ENCODE measurements at places on chromosomes 11 and 22. TPM values are rescaled to one million over a fixed set of nuclear protein-coding genes. Genes with fewer than 3 reads are reported as not detected.

GRCh38 chr11:126624506-126624905 lies 269.0 kb downstream of the ST3GAL4 start:
- DNase-seq: no peak

DNA sequence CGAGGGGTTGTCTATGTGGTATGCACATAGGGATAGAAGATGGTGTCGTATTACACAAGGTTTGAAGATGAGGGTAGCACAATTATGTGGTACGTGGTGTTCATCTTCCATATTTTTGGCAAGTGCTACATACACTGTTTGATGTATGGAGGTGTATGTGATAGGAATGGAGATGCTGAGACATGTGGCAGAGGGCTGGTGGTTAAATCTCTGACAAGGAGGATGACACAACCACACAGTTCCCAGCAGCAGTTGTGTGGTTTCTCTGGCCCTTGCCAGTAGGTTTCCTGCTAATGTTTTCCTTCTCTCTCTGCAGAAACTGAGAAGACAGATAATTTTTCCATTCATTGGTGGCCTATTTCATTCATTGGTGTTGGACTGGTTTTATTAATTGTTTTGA lies 17.0 kb downstream of the NCR3LG1 start:
- no peak for DNase-seq

GRCh38 chr11:116731097-116731761 lies 41.6 kb downstream of the BUD13 start:
- peak; percentile 48 for DNase-seq

- DNase-seq: no peak
Observed at GRCh38 chr11:70071996-70072395, 6.1 kb upstream of the ANO1 start.

- no peak for DNase-seq
Observed at GRCh38 chr11:19946681-19947080, 213.6 kb downstream of the DBX1 start.

MPEG1 gene
- total RNA-seq: not detected

DNA sequence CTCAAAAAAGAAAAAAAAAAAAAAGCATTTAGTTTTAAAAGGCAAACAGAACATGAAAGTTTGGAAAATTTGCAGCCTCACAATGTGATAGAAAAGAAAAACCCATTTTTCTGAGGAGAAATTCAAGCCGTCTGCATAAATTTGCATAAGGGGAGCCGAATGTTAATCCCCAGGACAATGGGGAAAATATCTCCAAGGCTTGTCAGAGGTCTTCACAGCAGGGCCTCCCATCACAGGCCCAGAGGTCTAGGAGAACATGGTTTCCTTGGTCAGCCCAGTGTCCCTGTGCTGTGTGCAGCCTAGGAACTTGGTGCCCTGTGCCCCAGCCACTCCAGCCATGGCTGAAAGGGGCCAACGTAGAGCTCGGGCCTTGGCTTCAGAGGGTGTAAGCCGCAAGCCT lies 109.1 kb downstream of the TRIM44 start:
- DNase-seq: no peak

- no peak for DNase-seq
Observed at GRCh38 chr11:21113876-21114275, 444.5 kb downstream of the NELL1 start.

GRCh38 chr11:88544656-88545280 lies 207.2 kb upstream of the CTSC start:
- no peak for DNase-seq

- no peak for DNase-seq
Observed at GRCh38 chr22:42944409-42944808, 70.5 kb downstream of the PACSIN2 start.

BARX2 gene
- not detected for total RNA-seq

GRCh38 chr22:46192210-46192993 lies 42.1 kb downstream of the PPARA start:
- DNase-seq: no peak

- DNase-seq: no peak
Observed at GRCh38 chr11:82732734-82733443, 775 bp downstream of the FAM181B start.

DNA sequence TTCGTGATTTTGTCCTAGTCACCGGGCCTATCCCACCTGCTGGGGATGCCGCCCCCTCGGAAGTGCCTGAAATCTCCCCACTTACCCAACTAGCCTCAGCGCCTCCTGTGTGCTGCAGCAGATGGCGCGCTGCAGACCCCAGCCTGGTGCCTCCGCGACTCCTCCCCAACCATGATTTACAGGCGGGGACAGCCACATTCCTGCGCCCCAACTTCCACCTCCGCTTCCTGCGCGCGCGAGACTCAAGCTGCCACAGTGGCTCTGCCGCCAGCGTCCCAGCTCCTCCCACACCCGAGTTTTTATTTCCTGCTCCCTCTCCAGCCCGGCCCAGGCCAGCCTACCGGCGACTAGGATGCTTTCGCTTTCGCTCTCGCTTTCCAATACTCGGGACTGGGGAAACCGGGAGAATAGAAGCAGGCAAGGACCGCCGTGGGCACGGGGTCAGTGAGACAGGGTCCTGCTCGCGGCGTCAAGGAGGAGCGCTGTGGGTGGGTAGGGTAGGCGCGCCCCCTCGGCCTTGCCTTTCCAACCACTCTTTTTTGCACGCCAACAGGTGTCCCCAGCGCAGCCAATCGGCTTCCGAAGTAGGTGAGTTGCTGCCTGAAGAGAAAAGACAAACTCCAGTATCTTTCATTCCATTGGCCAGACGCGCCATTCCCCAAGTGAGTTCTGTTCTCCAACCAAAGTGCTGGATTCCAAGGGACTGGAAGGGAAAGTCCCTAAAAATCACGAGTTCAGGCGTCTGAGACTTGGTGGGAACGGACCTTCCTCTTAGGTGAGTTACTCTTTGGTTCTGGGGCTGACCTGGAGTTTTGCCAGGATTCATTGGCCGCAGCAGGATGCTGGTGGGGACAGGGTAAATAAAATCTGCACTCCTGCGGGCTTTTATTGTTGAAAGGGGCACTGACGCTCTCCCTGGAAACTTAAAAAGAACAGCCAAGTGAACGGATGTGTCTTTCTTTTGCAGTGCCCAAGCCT lies at the start of gene FAM111A:
Gene FAM111A, plus strand, starts transcription at position 327 of the 978 bp plus-strand sequence. CDS start 6,017 bp downstream, outside the sequence.
- peak; percentile 52 for DNase-seq

DNA sequence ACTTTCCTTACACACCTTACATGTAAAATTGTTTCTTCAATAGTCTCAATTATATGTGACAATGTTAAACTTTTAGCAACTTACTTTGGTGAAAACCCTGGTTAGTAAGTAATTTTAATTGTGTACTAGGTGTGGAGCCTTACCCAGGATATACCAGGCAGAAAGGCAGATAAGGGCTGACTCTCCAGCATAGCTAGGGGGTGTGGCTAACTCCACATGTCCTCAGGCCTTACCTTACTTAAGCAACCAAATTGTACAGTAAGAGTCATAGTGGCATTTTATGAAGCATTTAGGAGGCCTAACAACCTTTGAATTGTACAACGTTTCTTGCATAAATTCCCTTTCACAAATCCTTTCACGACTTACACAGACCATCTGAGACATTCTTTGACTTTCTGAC lies 118.2 kb upstream of the OR9Q1 start:
- no peak for DNase-seq

- no peak for DNase-seq
Observed at GRCh38 chr11:73198677-73199076, 19.4 kb upstream of the P2RY2 start.

DNA sequence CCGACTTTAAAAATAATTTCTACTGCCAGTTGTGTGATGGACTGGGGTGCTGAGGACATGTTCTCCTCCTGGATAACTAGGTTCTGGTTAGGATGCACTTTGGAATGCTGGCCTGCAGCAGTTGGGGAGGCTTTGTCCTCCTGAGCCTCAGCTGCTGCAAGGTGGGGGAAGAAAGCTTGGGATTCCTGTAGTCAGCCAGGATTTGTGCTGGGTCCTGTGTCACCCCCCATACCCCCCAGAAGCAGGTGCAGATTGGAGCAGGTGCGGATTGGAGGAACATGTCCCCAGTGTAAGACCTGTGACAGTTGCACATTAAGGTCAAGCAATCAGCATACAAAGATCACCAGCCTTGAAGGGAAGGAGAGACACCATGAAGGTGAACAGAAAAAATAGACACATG lies 51.1 kb downstream of the MED15 start:
- no peak for DNase-seq

DNA sequence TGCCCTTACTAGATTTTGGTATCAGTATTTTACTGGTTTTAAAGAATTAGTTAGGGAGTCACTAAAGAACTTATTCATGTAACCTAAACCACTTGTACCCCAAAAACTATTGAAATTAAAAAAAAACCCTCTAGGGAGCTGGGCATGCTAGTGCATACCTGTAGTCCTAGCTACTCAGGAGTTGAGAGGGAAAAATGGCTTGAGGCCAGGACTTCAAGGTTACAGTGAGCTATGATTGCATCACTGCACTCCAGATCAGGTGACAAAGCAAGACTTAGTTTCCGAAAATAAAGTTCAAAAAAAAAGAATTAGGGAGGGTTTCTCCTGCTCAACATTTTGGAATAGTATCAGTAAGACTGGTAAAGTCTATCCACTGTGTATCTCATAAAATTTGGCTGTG lies 364.4 kb upstream of the LUZP2 start:
- no peak for DNase-seq

MAML2 gene
- total RNA-seq: 20.5 TPM

GRCh38 chr11:87331273-87331672 lies 293.5 kb downstream of the TMEM135 start:
- no peak for DNase-seq

- DNase-seq: no peak
Observed at GRCh38 chr22:35212009-35212408, 45.3 kb upstream of the HMGXB4 start.

PCNX3 gene
- total RNA-seq: 58.9 TPM

DNA sequence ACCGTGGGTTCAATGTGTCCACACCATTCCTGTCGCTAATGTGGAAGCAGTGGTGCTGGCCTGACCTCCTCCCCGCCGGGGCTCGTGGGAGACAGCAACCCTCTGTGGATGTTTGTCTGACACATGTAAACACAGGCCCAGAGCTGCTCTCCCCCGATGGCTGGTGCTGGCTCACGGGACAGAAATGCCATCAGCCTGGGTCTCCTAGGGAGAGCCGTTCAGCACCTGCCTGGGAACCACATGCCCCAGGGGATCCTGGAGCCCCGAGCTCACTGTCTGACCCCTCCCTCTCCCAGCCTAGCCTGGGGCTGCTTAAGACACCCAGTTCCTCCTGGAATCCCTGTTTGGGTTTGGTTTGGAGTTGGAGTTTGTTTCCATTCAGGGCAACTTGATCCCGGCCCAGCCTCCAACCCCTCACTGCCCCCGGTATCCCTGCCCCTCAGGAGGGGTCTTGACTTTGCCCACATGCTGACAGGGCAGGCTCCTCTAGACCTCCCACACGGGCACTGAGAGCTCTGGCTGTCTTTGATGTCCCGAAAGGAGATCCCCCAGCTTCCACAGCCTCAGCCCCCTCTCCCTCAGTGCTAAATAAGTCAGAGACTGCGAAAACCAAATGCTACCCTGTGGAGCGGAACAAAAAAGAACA lies 50.9 kb upstream of the WNT11 start:
- no peak for DNase-seq

DNA sequence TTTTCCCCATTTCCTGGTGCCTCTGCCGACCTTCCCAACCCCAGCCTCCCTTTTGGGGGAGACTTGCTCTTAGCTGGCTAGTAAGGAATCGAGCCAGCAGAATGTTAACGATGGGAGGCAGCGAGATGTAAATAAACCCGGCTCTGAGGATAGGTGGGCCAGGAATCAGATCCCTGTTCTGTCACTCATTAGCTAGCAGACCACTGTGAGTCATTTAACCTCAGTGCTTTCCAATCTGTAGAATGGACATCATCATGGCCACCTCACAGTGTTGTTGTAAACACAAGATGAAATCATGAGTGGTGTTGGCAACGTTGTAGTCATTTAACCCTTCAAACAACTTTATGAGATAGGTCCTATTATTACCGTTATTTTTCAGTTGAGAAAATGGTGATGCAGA lies 208.6 kb downstream of the KIRREL3 start:
- DNase-seq: no peak

VSIG2 gene
- total RNA-seq: not detected

MRGPRF gene
- total RNA-seq: 0.23 TPM

DNA sequence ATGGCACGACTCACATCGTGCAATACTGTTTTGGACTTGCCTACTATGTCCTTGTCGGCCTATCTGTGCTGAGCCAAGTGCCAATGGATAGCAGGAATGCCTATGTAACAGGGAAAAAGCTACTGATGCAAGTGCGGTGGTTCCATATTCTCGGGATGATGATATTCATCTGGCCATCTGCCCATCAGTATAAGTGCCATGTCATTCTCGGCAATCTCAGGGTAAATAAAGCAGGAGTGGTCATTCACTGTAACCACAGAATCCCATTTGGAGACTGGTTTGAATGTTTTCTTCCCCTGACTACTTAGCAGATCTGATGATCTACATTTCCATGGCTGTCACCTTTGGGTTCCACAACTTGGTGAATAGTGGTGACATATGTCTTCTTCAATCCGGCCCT lies 20.1 kb downstream of the OOSP3 start:
- DNase-seq: no peak

IFT27 gene
- total RNA-seq: 50.9 TPM

KLHL35 gene
- total RNA-seq: 9.4 TPM

CRELD2 gene
- total RNA-seq: 43.8 TPM

WBP2NL gene
- total RNA-seq: not detected

GRCh38 chr22:35882211-35883030 lies 146.2 kb downstream of the RBFOX2 start:
- DNase-seq: no peak

DNA sequence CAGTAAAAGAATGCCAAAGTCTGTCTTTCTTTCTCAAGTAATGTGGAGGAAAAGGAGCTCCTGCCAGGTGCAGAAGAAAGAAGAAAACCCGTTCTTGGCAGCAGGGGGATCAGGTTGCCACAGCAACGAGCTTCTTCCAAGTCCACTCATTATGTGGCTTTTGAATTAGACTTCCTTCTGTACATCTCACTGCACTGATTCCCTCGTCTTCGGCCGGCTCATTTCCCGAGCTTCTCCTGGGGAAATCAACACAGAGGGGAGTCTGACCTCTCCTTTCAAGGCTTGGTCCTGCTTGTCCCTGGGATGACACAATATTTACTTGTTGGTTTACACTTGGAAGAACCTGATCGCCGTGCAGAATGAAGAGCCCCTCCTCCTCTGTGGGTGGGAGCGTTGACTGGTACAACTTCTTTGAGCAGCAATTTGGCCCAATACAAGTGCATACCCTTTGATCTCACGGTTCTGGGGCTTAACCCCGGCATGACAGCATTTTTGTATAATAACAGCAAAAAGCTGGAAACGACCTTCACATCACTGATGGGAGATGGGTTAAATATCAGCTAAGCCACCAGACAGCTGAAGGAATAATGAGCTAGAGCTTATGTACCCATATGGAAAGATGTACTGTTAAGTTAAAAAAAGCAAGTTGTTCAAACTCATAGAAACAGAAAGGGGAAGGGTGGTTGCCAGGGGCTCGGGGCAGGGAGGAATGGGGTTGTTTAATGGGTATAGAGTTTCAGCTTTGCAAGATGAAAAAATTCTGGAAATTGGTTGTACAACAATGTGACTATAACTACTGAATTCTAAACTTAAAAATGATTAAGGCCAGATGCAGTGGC lies 35.4 kb downstream of the MCHR1 start:
- peak; percentile 25 for DNase-seq

CDON gene
- 21.3 TPM for total RNA-seq

MFNG gene
- total RNA-seq: 3.2 TPM

All from neural crest cell (in vitro differentiated cells).